Stimulated activated CD8-positive, alpha-beta memory T cell treated with anti-CD3 and anti-CD28 coated beads, Interleukin-15, amount 100 ng/mL, for 48 hours (primary cell): ENCODE measurements at places on chromosomes 7 and 10.

DNA sequence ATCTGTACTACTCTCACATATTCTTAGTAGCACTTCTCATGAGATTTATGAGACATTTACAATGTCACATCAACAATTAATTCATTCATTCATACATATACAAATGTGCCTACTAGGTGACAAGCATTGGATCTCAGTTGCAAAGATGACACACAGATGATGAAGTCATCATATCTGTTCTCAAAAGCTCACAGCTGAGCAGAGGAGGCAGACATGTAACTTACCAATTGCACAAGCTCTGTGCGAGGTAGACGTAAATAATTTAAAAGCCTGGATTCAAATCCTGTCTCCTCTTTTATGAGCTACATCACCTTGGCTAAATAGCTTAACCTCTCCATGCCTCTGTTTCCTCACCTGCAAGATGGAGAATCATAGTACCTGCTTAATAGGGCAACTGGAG lies 109.4 kb upstream of the FAM133B start:
- DNase-seq, result no peak

GRCh38 chr10:59006511-59007306 lies 169.7 kb upstream of the PHYHIPL start:
- no peak for DNase-seq

GRCh38 chr10:34449836-34450235 lies 365.3 kb downstream of the PARD3 start:
- DNase-seq, result no peak

DNA sequence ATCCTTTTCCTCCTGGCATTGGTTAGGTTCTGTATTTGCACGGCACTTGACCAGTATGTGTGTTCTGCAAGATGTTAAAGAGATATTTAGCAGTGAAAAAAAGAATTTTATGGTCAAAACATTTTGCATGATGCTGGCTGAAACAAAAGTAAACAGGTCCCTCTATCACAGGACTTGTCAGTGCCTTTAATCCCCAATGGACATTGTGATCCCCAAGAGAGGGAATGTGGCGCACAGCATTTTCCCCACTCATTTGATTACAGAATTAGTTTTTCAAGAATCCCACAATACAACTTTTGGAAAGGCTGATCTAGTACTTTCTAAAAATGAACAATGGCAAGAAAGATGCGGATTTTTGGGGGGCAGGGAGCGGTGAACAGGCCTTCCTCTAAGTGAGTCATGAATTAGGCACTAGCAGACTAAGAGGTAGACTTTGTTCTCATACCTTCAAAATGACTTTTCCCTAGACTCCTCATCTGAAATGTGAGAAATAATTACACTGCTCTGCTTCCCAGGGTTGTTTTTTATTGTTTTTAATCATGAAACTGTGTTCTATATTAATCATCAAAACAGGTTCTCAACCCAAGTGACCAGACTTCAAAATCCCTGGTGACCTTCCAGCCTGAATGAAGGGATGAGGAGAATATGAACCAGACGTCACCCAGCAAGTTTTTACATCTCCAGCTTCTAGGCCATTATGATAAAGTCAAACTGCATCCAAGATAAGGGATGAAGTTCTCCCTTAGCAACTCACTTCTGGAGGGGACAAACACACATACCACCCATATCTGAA lies 8.6 kb downstream of the FBXW4 start:
- DNase-seq, result no peak

GRCh38 chr7:130273081-130273932 lies 6.6 kb downstream of the CPA2 start:
- no peak for DNase-seq

DNA sequence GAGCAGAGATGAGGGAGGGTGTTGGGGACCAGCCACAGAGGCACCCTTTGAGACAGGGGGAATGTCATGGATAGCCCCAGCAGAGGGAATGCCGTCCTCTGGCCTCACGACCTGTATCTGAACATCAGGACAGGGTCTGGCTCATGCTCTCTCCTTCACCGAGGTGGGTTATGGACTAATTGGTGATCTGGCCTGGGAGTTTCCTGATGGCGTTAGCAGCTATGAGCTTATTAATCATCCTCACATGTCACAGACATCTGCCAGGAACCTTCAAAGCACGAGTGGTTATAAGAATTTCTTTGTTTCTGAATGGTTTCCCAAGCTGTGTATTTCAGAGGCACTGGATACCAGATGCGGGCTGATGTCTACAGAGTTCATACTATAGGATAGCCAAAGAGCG lies 6.9 kb downstream of the CPA4 start:
- DNase-seq, result no peak

GRCh38 chr10:72334196-72334824 lies 20.4 kb downstream of the DNAJB12 start:
- DNase-seq, result no peak

DNA sequence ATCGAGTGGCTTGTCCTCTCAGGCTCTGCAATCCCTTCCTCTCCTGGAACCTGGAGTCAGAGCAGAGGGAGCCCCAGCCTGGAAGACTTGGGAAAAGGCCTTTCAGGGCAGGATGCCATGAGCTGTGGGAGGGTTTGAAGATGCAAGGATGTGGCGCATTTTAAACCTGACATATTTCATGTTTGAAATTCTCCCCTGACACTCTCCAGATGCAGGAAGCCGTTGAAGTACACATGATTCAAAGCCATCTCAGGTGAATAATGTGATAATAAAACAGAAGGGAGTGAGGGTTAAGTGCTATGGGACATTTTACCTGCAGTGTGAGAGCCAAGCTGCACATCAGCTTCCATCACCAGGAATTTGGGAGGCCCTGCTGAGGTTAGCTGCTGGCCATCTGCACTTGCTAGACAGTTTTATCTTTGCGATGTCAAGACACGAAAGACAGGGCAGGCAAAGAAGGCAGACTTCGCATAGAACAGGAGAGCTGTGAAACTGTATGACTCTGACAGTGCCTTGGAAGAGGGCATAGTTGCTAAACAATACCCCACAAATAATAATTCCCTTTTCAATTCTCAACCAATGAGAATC lies 159.1 kb upstream of the GDF10 start:
- DNase-seq, result no peak

DNA sequence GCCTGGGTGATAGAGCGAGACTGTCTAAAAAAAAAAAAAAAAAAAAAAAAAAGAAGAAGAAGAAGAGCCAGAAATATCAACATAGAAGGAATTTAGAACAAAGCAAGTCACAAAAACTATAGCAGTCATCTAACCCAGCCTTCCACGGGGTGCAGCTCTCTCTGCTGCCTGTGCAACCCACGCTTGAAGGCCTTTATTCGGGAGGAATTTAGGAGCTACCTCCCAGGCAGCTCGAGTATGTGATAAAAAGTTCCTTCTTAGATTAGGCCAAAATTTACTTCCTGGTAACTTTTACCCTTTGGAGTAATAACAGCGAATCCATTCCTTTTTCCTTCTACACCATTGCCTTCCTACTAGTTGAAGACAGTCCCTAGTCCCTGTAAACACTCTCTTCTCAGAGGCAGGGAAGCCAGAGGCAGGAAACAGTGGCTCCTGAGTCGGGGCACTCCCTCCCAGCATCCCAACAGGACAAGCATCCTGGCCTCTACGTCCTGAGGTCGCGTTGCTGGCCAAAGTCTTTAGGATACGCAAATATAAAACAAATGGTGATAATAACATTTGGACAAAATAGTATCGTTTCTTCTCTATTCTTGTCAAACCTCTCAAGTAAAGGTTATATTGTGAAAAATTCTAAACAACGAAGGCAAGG lies 109.3 kb upstream of the KMT2C start:
- DNase-seq, result no peak

DNA sequence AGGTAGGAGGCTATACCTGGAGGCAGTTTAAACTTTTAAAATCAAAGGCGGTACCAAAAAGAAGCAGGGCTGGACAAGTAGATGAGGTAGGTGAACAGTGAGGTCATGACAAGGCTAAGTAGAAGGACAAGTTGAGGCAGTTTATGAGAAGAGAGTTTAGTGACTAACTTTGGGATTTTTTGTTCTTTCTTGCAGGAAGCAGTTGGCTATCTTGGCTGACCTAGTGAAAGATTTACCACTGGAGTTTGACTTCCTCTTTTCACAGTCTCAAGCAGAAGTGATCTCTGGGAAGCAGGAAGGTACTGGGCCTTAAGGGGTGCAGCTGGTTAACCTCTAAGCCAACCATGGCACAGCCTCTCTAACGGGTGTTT lies 26.3 kb downstream of the ENTPD7 start:
- DNase-seq, result no peak

DNA sequence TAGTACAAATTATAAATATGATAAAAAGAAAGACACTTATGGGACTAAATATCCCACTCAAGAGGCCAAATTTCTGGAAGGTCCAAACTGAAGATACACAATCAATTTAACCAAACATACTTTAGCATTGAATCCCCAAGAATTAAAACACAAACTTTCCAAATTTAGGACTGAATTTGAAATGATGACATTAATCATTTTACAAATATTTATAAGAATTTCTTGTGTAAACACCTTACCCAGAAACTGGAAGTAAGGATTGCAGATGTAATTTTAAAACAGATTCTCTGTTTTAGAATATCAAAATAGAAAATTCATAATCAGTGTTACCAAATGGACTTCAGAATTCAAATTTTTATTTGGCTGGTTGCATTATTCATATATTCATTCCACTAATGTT lies 588.2 kb upstream of the KCND2 start:
- no peak for DNase-seq

- no peak for DNase-seq
These were observed 13.9 kb downstream of the MMRN2 start for GRCh38 chr10:86943316-86944030.

GRCh38 chr7:12737373-12737772 lies 49.9 kb downstream of the ARL4A start:
- no peak for DNase-seq

DNA sequence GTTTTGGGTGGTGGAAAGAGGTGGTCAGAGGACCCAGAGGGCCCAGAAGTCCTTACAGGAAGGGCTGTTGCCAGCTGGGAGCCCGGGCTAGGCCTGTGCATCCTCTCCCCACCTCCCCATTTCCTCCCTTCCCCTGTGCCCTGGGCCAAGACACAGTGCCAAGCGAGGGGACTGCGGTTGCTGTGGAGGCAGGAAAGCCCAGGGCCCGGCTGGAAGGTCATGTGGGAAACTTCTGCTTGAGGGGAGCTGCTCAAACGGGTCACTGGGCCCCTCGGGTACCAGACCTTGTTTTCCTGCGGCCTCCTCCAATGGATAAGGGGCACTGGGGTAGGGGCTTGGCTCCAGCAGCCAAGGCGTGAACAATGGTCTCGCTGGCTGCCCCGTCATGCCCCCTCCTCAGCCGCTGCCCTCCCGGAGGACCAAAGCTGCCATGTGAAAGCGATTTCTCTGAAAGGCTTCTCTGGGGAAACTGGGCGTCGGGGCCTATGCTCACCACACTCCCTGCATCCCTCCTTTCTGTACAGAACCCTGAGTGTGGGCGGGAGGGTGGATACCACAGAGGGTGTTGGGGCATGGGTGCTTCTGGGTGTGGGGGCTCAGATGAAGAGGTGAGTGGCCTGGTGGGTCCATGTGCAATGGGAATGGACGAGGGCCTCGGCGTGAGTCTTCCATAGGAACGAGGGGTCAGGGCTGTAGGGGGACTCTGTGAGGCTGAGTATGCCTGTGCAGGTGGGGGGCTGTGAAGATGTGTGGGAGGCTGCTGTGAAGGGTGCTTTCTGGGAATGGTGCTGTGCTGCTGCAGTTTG lies 135.3 kb downstream of the PTPN20 start:
- DNase-seq, result no peak

GRCh38 chr10:121049489-121049888 lies 198.3 kb downstream of the WDR11 start:
- DNase-seq, result no peak

- DNase-seq, result no peak
These were observed 171.8 kb upstream of the AHR start for GRCh38 chr7:17126413-17127268.

- DNase-seq, result no peak
These were observed 38.2 kb downstream of the HK1 start for GRCh38 chr10:69316313-69317059.

- DNase-seq, result peak; percentile 27
These were observed at the start of gene BHLHA15 for GRCh38 chr7:98211221-98211675. TSS of gene BHLHA15 (plus strand) at chr7:98211439. CDS start at chr7:98212310, 871 bp downstream.

DNA sequence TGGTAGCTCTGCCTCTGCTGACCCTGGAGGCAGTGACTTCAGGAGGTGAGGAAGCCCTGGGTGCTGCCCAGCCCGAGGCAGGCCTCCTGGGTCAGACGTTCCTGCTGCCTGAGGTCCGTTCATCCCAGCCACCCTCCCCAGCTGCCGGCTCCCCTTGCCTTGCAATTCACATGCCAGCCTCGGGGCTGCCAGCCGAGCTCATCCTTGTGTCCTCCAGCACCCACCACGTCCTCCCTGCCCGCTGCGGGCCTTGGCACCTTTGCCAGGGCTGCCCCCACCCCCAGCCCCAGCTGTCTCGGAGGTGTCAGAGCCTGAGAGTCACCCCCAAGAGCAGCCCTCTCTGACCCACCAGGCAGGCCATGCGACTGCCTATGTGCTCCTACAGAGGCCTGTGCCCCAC lies 162.1 kb upstream of the RNF32 start:
- no peak for DNase-seq

DNA sequence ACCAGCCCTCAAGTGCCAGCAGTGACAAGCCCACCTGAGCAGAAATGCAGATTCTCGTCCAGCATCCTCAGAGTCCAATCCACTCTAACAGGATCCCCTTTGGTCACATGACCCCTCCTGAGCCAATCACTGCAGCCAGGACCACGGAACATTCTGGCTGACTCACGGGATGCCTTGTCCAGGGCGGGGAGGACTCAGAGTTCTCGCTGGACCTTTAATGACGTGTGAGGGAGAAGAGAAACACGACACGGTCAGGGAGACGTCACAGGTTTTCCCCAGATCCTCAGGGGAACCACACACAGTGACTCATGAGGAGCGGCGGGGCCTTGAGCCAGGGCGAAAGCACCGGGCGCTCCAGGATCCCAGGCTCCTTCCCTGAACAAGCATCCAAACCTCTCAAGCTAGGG lies 155.7 kb downstream of the PTPRN2 start:
- DNase-seq, result no peak

- no peak for DNase-seq
These were observed 16.8 kb downstream of the STX1A start for GRCh38 chr7:73702665-73703064.

- DNase-seq, result no peak
These were observed 65.9 kb upstream of the ZNF92 start for GRCh38 chr7:65307651-65308299.

- no peak for DNase-seq
These were observed 14.5 kb upstream of the SLC35G1 start for GRCh38 chr10:93879273-93879672.

DNA sequence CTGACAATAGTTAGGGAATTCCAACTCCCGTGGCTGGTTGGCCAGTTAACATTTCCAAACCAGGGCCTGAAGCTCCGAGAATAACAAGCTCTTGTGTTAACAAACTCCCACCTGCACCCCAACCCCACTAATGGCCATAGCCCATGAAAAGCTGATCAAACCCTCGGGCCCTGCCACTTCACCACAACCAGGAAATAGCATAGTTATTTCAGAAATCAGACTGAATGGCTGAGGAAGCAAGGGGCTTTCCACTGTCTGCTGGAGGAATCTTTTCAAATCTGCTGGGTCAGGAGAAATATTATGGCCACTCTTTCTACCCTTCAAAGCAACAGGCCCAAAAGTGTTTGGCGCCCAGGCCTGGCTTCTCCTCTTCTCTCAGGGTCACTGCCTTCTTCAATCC lies 145.6 kb downstream of the GLCCI1 start:
- DNase-seq, result no peak

GRCh38 chr7:110296321-110296720 lies 794.6 kb upstream of the LRRN3 start:
- DNase-seq, result no peak

- no peak for DNase-seq
These were observed 76.3 kb downstream of the CACNB2 start for GRCh38 chr10:18216482-18216881.
